ENCODE measurements at places on chromosomes 5 and 9. TPM values are rescaled to one million over a fixed set of nuclear protein-coding genes. Genes with fewer than 3 reads are reported as not detected.

GABBR2 gene
- not detected for total RNA-seq

RIGI gene
- 8.6 TPM for total RNA-seq

LIFR gene
- 26.3 TPM for total RNA-seq

ZNF454 gene
- total RNA-seq = 0.17 TPM

CDHR2 gene
- total RNA-seq = not detected

PCDHB3 gene
- total RNA-seq = 0.29 TPM

LCN2 gene
- total RNA-seq = 62.1 TPM

CD274 gene
- 30.6 TPM for total RNA-seq

ROR2 gene
- 0.66 TPM for total RNA-seq

IFNB1 gene
- not detected for total RNA-seq

PCDHGC5 gene
- total RNA-seq = 3.3 TPM
